ENCODE measurements at places on chromosomes 4 and X.

- DNase-seq = no peak
Observed at GRCh38 chrX:153731845-153732215, 7.2 kb downstream of the ABCD1 start.

- DNase-seq = no peak
Observed at GRCh38 chr4:86961116-86961515, 26.3 kb downstream of the AFF1 start.

DNA sequence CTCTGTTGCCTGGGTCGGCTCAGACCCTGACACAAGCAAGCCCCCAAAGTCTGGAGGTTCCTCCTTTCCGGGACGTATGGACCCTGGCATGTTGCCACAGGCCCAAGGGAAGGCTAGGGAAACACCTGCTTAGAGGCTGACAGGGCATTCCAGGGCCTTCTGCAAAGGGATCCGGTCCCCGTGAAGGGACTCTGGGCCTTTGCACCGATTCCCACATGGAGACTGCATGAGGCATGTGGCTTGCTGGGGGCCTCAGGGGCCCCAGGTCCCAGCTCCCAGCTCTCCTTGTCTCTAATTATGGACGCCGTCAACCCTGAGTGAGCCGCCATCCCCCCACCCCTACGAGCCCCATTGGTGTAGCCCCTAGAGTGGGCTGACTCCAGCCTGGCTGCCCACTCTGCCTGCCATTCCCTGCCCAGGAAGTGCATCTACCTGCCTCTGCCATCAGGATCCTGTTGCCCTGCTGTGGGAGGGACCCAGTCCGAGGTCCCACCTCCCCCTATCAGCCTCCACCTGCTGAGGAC, 4.2 kb upstream of the RGS12 start:
- no peak for DNase-seq

DNA sequence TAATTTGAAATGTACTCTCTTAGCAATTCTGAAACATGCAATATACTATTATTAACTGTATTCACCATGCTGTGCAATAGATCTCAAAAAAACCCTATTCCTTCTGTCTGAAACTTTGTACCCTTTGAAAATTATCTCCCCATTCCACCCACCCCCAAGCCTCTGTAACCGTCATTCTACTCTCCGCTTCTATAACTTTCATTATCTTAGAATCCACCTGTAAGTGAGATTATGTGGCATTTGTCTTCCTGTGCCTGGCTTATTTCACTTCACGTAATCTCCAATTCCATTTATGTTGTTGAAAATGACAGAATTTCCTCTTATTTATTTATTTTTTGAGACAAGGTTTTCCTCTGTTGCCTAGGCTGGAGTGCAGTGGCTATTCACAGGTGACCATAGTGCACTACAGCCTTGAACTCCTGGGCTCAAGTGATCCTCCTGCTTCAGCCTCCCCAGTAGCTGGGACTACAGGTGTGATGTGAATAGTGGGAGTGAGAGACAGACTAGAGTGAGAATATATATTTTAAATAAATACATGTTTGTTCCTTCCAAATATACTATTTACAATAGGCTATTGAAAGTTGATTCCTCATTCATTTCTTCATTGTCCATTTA, 30.5 kb downstream of the VSIG4 start:
- DNase-seq = no peak

- DNase-seq = no peak
Observed at GRCh38 chr4:43456383-43456782, 563.9 kb downstream of the GRXCR1 start.

DNA sequence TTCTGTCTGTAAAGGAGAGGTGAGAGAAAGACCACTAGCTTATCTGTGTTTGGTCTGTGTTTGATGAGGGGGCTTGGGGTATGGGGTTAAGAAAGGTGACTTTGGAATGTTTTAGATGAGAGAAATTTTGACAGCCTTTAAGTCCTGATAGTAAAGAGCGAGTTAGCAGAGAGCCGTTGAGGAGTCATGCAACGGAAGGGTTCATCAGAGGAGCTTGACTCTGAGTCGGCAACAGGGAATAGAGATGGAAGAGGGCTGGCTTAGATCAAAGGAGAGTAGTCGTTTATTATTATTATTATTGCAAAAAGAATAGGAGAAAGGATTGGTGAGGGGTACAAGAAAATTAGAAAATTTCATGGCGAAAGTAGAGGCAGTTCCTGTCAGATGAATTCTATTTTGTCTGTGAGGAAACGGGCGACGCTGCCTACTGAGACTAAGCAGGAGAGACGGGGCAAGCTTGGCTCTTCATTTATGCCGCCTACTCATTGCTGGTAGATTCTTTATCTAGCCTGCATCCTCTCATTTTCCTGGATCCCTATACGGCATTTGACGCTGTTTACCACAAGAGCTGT, 473 bp upstream of the VAMP7 start:
- no peak for DNase-seq

DNA sequence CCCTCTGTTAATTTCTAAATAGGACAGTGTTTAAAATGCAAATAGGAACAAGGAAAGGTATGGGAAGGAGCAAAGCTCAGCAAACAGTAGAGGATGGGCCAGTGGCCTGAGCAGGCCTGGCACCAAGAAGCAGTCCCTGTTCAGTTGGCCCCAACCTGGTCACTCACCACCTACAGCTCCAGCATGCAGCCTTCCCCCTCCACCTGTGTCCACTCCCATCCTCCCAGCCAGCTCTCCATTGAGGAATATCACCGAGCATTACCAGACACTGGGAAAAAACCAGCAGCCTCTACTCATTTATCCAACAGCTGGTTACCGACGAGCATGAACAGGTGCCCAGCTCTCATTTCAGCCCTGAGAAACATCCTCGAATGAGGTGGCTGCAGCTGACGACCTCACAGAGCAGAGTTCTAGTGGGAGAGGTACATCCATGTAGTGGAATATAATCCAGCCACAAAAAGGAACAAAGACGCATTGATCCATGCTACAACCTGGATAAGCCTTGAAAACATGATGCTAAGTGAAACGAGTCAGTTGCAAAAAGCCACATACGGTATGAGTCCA, 25.6 kb downstream of the CD99L2 start:
- DNase-seq = no peak

DNA sequence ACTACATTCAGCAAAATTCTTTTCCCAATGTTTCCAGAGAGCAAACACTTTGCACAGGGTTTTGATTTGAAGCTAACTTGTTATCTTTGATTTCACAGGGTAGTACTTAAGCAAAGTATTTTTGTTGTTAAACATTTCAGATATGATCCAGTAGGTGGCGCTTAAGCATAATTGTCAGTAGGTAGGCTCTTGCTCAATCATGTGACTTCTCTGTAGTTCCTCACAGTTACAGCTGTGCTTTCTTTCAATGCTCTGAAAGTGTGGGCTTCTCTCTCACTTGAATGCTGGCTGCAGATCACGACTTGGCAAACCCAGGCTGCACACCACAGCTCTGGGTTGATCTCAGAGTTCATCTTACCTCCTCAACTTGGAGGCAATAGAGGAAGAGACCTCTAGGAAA, 1016.5 kb downstream of the SH3BGRL start:
- DNase-seq = no peak

DNA sequence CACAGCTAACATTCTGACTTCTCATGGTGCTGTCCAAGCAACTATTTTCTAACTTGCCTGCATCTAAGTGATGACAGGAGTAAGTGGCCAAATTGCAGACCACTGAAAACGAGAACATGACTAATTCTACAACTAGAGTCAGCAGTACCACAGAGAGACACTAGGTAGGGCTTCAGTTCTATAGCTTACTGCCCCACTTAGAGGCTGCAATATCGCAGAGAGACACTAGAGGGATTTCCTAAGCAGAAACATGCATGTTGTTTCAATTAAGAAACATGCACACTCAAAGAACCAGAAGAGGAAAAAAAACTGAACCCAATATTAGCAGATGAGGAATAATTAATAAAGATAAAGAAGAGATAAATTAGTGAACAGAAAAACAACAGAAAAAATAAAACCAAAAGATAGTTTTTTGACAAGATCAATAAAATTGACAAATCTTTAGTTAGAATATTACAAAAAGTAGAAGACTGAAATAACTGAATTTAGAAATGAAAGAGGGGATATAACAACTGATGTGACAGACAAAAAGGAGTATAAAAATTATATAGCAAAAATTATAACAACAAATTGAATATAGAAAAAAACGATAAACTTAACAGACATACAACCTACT, 100.8 kb downstream of the SPIN4 start:
- DNase-seq = no peak

- no peak for DNase-seq
Observed at GRCh38 chr4:31192341-31192740, 472.2 kb downstream of the PCDH7 start.

- no peak for DNase-seq
Observed at GRCh38 chr4:185358514-185358913, 37.2 kb downstream of the LRP2BP start.

- DNase-seq = no peak
Observed at GRCh38 chrX:101973066-101973465, 41.2 kb upstream of the ZMAT1 start.

DNA sequence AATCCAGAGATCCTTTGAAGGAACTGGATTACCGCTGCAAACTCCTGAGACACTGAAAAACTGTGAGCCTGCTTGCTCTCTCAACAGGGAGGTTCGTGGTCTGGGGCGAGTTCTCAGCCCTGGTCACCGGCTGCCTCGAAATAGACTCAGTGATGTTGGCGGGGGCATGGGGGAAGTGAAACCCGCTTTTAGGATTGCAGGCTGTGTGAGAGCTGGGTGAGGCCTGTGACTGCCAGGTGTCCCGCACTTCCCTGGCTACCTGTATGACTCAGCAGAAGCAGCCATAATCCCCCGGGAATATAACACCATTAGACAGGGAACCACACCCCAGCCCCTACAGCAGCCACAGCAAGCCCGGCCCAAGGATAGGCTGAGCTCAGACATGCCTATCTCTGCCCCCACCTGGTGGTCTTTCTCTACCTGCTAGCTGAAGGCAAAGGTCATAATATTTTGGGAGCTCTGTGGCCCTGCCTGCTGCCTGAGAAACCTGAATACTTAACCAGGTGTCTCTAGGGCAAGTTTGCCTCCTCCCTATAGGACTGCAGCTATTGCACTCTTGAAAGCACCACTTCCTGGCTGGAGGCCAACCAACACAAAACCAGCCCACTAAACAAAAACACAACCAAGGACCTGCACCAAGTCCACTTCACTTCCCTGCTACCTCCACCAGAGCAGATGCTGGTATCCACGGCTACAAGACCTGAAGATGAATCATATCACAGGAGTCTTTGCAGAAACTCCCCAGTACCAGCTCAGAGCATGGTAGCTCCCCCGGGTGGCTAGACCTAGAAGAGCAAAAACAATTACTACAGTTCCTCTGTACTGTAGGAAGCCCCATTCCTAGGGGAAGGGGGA, 202.0 kb downstream of the RRAGB start:
- no peak for DNase-seq
